Activated T-cell treated with anti-CD3 and anti-CD28 coated beads, Interleukin-2, amount 50 U/mL, for 48 hours (primary cell): ENCODE measurements at places on chromosomes 13 and 19.

- DNase-seq, result no peak
These were observed 144.3 kb downstream of the ZNF536 start for GRCh38 chr19:30516531-30516930.

- DNase-seq, result no peak
These were observed 196.7 kb downstream of the FOXO1 start for GRCh38 chr13:40469581-40470310.

DNA sequence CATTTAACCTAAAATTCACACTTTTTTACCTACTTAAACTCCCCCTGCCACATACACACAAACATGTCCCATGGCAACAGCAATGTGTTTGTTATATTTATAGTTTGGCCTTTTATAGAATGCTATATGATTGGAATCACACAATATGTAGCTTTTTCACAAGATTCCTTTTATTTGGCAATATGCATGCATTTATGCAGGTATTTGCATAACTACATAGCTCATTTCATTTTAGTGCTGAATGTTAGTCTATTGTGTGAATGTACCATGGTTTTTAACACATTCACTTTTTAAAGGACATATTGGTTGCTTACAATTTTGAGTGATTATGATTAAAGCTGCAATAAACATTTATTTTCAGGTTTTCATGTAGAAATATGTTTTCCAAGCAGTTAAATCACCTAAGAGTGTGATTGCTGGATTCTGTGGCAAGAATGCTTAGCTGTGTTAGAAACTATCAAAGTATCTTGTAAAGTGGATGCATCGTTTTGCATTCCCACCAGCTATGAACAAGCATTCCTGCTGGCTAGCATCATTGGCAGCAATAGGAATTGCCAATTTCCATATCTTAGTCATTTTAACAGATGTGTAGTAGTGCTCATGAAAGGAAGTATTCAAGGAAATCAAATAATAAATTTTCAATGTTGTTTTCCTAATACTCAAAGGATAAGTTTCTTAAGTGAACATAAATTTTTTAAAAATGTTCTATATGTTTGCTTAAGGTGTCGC, 557.0 kb downstream of the SLITRK1 start:
- DNase-seq, result no peak

GRCh38 chr13:109787135-109787954, 962 bp upstream of the IRS2 start:
- peak; percentile 39 for DNase-seq

DNA sequence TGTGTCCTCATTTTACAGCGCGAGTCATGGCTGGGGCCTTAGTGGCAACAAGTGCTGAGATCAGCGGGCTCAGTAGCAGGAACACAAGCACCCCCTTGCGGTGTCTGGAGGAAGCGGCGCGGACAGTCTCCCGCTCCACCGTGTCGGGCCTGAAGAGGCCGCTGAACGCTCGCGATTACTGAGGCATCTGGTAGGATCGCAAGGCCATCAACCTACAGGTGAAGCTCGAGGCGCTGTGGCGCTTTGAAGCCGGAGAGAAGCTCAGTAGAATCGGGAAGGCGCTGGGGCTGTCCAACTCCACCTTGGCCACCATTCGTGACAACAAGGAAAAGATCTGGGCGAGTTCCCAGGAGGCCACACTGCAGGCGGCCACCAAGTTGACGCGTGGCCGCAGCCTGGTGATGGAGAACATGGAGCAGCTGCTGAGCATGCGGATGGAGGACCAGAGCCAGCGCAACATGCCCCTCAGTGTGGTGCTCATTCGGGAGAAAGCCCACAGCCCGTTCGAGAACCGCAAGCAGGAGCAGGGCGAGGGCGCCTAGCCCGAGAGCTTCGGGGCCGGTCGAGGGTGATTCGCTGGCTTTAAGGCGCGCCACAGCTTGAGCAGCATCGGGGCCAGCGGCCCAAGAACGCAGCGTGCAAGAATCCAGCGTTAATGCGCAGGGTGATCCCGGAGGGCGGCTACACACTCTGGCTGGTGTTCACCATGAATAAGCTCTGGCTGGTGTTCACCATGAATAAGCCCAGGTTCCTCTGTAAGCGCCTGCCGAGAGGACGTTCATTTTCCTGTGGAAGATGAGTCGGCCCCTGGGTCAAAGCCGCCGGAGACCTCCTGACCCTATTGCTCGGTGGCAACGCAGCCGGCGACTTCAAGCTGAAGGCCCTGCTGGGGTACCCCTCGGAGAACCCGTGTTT, 8.3 kb upstream of the MZF1 start:
- peak; percentile 97 for DNase-seq

DNA sequence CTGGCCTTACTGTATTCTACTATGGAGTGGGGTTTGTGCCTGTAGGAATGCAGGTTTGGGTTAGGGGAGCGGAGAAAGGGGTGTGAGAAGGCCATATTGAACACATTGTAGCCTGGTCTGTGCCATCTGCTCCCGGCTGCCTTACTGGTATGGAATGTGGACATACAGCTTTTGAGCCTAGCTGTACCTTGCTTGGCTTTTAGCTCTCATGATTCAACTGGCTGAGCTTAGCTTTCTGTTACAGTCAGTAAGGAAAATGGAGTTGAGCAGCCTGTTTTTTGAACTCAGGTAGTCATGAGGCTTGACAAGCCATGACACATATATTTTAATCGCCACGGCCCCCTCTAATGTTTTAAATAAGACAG, 41.6 kb downstream of the ARHGAP35 start:
- DNase-seq, result no peak

GRCh38 chr19:23093832-23094231, 23.0 kb upstream of the ZNF730 start:
- no peak for DNase-seq

DNA sequence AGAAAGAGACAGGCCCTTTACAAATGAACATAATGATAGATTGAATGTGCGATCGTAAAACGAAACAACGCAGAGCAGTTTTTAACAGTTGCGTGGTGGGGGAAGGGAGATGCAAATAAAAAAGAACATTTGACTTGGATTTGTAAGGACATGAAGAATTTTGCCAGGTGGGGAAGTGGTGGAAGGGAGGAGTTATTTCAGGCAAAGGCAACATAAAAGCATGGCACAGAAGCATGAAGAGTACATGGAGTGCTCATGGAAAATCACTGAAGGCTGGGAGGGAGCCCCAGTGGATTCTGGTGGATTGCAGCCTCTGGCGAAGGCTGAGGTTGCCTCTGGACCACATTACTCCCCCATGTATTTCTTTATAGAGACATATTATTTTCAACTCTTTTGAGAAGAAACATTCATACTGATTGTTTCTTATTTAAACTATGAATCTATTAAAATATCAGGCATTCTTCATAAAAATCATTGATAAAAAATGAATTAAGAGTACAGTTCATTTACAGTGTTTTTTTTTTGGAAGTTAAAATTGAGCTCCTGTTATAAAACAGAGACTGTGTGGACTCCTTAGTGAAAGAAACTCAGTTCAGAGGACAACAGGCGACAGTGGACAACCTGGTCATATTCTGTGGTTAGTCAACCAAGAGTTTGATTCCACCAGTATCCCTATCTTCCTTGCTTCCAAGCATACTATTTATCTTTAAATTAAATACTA, 57.5 kb downstream of the STARD13 start:
- DNase-seq, result no peak

- DNase-seq, result no peak
These were observed 3.4 kb downstream of the PTGIR start for GRCh38 chr19:46621191-46622117.

DNA sequence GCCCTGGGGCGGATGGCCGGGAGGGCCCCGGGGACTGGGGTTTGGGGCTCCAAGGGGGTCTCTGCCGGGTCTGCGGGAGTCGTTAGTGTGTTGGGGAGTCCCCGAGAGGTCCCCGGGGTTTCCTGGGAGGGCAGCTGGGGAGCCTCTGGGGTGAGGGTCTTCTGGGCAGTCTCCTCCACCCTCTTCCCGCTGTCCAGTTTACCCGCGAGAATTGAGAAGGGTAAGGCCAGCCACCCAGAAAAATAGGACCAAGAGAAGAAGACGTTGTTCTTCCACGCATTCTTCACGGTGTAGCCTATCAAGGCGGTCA, 1.0 kb upstream of the ETFB start:
- no peak for DNase-seq

GRCh38 chr19:4059891-4060620, 6.6 kb downstream of the ZBTB7A start:
- DNase-seq, result peak; percentile 71
